ENCODE measurements at places on chromosomes 5 and 9. TPM values are rescaled to one million over a fixed set of nuclear protein-coding genes. Genes with fewer than 3 reads are reported as not detected.

DNA sequence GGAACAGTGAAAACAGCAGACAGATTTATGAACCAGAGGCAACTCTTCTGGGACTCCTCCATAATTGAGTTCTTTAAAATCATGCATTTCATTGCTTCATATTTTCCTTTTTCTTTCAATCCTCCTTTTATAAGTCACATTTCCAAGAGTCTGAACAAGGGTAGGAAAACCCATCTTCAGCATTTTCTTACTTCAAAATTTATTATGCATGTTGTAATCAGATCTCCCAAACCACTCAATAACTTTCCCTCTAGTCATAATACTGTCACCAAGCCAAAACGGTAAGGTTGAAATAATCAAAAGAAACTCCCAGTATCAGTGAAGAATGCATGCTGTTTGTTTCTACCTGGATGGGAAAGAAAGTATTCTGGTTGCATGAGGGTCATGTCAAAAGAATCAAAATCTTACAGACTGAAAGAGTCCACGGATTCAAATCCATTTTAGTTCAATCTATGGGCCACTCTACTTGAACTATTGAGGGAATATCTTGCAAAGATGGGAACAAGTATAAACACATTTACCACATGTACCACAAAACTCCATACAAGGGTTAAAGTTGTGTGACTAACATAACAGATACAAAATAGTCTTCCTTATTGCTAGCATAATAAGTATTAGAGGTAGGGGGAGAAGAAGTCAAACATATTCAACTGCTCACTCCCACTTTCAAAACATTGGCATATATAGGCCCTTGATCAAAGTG lies 797.3 kb downstream of the MAT2B start:
- DNase-seq: no peak

DNA sequence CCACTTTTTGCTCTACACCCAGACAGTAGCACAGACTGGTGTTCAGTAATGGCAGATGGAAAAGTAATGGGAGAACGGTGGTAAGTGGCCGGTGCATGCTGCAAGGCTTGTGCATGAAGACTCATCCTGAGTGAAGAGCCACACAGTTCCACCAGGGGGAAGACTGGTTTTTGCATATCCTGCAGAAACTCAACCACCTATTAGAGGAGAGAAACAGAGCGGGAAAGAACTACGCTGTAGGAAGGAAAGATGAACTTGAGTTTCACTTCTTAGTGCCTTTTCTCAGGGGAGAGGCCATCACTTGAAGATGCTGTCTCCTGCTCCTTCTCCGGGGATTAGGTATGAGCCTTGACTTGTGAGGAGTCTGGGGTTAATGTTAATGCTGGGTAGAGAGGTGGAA lies 9.4 kb upstream of the PRSS3 start:
- no peak for DNase-seq

GRCh38 chr5:111345731-111346130 lies 121.5 kb downstream of the CAMK4 start:
- no peak for DNase-seq

DNA sequence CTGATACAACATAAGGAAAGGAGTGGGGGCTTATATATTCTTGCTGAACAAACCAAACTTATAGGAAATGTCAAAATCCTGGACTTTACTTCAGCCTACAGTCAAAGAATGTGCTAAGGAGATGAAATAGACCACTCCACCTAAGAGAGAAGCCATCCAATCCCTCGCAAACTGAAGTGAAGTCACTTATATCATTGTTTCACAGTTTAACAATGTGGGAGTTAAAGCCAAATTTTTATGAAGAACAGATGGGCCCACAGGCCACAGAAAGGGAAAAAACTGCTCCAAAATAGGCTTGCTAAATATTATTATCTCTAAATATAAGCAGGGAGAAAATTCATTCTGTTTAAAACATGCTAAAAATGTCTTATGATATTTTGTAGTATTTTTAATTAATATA lies 233.3 kb downstream of the GAS1 start:
- no peak for DNase-seq

Gene IFNA2
- total RNA-seq: not detected

- no peak for DNase-seq
These were observed 45.5 kb upstream of the IL7R start for GRCh38 chr5:35811108-35811741.

DNA sequence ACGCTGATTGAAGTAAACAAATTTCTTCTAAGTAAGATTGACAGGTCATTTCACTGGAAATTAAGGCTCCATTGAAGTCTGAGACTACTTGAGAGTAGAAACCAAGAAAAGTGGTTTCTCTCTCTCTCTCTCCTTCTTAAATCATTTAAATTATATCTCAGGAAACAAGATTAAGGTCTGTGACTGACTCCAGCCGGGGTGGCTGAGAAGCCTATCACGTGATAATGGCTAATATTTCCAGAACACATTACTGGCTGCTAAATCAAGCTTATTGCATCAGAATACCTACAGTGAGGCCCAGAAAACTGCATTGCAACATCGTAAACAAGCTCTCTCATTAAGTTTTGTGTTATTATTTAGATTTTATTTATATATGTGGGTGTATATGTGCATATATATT lies 88.4 kb downstream of the PTCD2 start:
- DNase-seq: peak; percentile 36

Gene RMRP
- total RNA-seq: 476 TPM

Gene COL15A1
- 4.0 TPM for total RNA-seq

Gene CSNK1G3
- total RNA-seq: 14.6 TPM

GRCh38 chr5:75052192-75053053 lies at the start of gene GCNT4:
Gene GCNT4, minus strand, starts transcription at chr5:75052558. Its CDS starts 22,521 bp downstream, at chr5:75030037.
- DNase-seq: peak; percentile 26

- DNase-seq: no peak
These were observed 132.5 kb downstream of the GABRB2 start for GRCh38 chr5:161414037-161414436.

DNA sequence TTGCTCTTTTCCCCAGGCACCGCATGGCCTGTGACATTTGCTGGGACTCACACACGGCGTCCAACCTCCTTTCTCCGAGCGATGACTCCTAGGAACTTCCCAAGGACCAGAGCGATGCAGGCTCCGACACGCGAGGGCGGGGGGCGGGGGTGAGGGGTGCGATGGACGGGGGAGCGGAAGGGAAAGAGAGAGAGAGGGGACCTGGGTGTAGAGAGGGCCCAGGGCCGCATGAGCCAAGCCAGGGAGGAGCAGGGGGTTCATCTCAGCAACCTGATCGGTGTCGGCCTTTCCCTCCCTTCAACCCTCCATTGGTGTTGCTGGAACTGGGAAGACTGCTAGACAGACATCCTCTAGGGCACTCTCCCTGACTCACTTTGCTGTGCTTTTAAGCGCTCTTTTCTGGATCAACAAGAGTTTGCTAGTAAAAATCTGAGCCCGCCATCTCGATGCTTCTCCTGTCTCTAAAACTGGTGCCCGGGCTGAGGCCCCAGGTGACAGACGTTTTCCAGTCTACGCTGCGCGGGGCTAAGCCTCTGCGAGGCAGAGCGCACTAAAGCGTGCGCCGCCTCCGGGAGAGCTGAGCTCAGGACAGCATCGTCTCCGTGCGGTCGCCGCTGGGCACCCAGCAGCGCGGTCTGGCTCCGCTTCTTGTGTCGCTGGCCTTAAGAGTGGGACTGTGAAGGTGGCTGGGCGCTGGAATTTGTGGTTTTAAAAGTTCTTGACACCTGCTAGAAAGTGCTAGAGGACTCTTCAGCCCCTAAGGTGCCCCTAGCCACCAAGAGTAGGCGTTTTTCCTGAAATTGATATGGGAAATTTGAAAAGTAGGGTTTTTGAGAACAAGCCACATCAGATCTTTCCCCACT lies 1.0 kb upstream of the TSLP start:
- no peak for DNase-seq

DNA sequence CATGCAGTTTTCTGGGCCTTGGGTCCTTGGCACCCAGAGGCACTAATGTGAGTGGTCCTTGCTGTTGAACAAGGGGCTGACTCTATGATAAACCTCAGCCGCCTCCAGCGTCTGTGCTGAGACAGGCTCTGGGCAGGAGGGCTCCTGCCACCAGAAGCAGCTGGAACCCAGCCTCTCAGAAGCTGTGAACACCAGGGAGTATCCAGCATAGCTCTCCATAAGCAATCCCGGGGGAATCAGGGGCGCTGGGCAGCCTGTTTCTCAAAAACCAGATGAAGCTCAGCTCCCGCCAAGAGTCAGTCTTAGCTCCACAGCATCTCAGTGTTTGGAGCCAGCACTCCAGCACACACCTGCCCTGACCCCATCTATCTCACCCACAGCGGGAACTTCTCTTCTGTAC lies 170.2 kb downstream of the HSPA4 start:
- no peak for DNase-seq

DNA sequence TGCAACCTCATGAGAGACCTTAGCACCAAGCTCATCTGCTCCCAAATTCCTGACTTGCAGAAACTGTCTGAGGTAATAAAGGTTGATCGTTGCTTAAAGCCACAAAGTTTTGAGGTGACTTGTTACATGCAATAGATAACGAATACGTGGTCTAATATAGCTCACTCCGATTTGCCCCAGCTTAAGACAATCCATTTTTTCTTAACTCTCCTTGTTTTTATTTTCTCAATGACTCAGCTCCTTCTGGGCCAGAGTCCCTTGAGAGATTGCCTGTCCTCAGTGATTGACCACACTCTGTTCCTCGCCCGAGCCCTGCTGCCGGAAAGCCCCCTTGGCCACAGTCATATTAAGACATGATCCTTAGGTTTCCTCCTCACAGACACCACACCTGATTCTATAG lies 63.7 kb upstream of the FANCC start:
- no peak for DNase-seq

GRCh38 chr9:117787746-117788145 lies 83.5 kb downstream of the TLR4 start:
- DNase-seq: no peak

Gene MAPKAP1
- 58.2 TPM for total RNA-seq

DNA sequence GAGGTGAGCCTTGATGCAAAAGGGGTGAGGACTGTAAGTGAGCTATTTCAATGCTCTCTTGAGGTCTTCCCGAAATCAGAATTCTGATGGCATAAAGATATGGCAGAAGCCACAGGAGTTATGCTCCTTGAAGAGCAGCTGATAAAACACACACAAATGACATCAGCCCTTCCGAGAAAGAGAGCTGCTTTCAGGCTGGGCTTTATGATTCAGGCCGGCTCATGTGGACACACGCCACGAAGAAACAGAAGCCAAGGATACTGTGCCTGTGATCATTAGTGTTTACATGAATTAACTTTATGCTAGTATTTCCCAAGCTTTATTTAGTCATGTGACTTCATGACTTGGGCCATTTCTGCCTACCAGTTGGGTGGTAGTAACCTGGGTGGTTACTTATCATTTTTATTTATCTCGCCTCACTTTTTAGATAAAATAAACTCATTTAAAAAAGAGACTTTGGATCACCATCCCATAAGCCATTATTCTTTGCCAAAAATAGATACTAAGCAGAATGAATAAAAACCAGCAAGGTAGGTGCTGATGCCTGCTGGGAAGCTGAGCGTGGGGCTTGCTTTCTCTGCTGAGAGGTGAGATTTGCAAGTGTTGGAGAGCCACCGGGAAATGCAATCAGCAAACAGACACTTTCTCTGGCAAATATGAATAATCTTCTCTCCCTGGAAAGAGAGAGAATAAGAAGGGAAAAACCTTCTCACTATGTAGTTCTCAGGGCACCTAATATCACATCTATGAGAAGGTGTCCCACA lies 73.0 kb upstream of the SLC25A51 start:
- DNase-seq: no peak

- no peak for DNase-seq
These were observed 81.2 kb downstream of the OTULIN start for GRCh38 chr5:14745753-14746152.

- DNase-seq: no peak
These were observed 218.0 kb downstream of the PIK3R1 start for GRCh38 chr5:68433526-68433922.

DNA sequence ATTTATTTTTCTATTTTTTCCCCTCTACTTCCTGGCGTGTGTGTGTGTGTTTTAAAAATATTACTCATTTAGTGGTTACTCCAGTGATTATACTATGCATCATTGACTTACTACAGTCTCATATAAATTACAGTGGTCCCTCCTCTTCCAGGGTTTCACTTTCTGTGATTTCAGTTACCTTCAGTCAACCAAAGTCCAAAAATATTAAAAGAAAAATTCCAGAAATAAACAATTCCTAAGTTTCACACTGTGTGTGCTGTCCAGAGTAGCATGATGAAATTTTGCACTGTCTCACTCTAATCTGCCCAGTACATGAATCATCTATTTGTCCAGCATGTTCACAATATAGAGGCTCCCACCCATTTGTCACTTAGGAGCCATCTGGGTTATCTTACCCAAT lies 47.4 kb upstream of the CCDC112 start:
- no peak for DNase-seq

DNA sequence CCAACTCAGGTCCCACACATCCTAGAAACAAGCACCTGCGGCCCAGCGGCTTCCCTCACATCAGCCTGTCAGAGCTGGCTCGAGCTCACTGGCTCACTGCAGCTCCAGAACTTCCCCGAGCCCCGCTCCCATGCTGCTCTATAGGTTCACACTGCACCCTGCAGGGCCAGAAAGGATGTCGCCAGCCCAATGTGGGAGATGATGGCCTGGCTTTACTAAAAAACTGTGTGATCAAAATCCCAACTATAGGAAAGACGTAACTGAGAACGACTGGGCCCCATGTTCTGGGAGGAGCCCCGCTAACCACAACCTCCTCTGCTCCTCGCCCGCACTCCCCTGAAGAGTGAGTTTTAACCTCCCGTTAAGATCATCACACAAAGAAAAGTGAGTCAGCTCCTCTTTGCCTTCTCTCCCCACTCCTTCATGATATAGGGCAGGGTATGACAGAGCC lies 4.6 kb downstream of the SURF4 start:
- DNase-seq: no peak

- DNase-seq: no peak
These were observed 68.7 kb upstream of the RNU6ATAC start for GRCh38 chr9:134233022-134233421.

Gene CBY3
- not detected for total RNA-seq

Gene DDX4
- not detected for total RNA-seq

DNA sequence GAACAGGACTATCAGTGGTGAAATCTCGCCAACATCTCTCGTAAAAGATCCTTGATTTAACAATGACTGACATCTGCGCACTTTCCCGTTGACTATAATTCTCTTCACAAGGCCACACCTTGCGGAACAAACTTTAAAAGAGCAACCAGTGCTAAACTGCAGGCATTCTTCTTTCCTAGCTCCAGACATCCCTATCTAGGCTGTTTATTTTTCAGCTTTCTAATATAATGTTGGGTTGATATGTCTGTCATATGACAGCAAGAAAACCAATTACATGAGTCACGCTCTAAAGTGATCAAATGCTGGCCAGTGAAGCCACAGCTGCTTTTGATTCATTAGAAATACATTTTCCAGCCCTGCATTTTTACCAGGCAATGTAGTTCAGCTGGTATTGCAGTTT lies 162.5 kb downstream of the ELAVL2 start:
- no peak for DNase-seq

Gene AHRR
- total RNA-seq: not detected

DNA sequence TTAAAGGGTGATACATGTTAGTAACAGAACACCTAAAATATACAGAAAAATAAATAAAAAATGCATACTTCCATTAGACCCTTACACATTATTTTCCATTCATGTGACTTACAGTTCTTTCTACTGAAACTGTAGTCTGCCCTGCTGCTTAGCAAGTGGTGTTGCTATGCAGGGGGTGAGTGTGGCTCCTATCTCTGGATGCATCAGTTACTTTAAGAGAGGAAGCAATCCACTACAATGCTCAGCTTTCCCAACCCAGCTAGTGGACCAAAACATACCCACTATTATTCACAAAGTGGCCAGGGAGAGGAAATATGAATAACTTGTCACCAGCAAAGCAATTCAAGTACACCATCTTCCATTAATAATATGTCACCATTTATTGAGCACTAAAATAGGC lies 121.8 kb downstream of the DOCK2 start:
- no peak for DNase-seq

Gene PCDHB6
- total RNA-seq: not detected
